ENCODE measurements at places on chromosomes 6 and 20. TPM values are rescaled to one million over a fixed set of nuclear protein-coding genes. Genes with fewer than 3 reads are reported as not detected.
A peak's percentile ranks its signal among the peaks of the same experiment; 100 is the strongest.

FNDC11 gene
- 0.55 TPM for total RNA-seq

MPC1 gene
- 28.7 TPM for total RNA-seq

DCBLD1 gene
- total RNA-seq, result 6.2 TPM

GRCh38 chr6:154170106-154170505 lies 131.1 kb downstream of the OPRM1 start:
- no peak for DNase-seq

LRFN2 gene
- not detected for total RNA-seq

- DNase-seq, result no peak
These were observed 2.1 kb upstream of the ARFGEF2 start for GRCh38 chr20:48919336-48919881.

DNA sequence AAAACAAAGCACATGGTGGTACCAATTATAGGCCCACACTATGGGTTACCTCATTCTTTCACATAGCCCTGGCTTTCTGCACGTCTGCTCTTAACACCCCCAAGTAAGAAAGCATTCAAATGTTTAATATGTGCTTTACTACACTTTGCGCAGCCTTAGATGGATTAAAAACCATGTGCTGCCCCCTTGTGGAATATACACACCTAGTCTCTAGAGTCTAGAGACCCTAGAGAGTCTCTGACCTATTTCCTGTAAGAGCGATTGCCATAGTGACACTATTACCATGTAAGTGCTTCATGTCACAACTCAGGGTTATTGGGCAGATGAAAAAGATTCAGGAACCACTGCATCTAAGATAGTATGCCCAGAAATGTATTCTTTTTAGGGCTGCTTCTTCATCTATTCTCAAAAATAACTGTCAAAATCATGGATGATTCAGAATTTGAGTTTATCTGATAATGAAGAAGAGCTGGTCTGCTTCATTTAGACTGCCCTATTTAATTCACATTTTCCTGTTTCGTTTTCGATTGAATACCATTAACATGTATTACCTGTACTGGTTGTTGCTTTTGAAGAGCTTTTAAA lies 186.3 kb downstream of the ADGB start:
- DNase-seq, result no peak

DNA sequence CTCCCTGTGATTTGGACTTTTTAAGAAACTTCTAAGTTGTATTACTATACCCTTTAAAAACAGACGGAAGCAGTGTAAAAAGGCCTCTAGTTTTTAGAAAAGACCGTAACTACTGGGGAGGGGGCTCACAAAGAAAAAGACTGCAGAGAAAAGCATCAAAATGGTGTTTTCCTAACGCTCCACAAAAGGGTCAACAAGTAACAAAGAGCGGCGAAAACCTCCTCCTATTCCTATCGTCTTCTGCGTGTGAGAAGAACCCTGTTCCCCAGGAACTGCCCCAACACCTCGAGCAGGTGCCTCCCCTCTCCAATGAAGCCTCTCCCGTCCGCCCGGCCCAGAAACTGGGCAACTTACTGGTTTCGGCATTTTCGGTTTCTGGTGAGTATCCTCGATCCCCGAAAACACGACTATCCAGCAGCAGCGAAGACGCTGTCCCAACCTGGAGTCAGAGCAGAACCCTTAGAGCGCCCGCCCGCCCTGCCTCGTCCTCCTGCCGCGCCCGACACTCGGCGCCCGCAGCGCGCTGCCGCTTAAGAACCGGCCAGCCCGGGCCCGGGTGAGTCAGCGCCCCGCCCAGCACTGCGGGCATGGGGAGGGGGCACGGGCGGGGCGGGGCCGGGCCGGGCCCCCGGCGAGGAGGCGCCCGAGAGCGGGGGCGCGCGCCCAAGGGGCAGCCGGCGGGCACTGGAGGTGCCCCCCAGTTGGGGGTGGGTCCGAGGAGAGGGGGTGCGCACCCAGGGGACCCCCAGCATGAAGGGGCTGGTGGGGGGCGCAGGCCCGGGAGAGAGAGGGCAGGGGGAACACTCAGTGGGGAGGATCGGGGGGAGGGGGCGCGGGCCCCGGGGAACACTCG lies 1.2 kb downstream of the EZR start:
- DNase-seq, result peak; percentile 83

FAXC gene
- not detected for total RNA-seq

DNA sequence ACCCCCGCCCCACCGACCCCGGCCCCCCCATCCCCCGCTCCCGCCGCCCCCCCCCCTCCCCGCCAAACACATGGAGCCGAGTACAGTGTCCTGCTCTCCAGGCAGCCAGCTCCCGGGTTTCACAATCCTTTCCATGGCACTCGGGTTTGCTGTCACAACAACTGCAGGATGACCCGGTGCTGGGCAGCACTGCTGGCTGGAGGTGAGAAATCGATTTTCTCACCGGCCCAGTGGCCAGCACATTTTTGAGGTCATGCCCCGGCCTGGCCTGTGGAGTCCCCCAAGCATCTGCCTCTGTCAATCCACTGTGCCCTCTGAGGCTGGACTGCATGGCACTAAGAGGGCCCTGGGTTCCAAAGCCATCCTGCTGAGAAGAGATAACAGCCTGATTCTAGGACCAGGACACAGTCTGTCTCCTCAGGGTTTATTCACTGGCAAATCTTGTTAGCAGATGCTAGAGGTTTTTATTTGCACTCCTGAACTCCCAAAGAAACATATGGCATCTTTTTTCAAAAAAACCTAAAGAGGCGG lies 129.5 kb downstream of the NFATC2 start:
- no peak for DNase-seq

SLC4A11 gene
- total RNA-seq, result 1.9 TPM

DNA sequence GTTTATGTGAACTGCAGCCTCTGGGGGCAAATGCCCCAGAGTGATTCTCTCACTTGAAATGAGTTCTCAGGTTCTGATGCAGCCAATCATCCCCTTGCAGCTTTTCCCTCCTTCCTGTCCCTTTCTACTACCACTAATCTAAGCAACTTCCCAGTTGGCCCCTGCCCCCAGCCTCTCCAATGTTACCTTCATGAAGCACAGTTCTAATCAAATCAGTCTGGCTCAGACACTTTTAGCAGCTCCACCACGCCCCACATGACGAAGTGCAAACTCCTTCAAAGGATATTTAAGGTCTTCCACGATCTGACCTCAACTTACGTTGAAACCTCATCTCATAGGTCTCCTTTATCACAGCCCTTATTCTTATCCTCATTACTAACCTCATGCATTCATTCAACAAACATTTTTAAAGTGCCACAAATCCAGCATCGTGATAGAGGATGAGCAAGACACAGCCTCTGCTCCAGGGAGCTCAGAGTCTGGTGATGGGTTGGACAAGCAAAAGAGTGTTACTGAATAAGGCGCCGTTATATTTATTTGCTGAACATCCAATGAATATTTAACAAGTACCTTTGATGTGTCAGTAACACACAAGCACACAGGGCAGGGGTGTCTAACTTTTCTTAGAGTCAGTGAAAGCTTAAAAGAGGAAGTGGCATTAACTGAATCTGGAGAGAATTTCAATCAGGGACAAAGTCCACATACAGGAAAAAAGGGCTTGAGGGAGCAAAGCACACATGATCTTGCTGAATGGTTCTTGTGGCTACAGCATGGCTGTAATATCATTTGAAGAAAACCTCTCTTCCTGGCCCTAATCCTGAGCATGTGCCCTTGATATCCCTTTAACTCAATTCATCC lies 20.4 kb upstream of the DTNBP1 start:
- DNase-seq, result no peak

SLC17A1 gene
- total RNA-seq, result not detected

GRCh38 chr6:46994933-46995332 lies 47.2 kb downstream of the ADGRF1 start:
- no peak for DNase-seq

SLC17A2 gene
- total RNA-seq, result not detected

TRERF1 gene
- total RNA-seq, result 21.6 TPM

GRCh38 chr6:145233955-145234354 lies 501.4 kb downstream of the EPM2A start:
- no peak for DNase-seq

ERVFRD-1 gene
- not detected for total RNA-seq

DNA sequence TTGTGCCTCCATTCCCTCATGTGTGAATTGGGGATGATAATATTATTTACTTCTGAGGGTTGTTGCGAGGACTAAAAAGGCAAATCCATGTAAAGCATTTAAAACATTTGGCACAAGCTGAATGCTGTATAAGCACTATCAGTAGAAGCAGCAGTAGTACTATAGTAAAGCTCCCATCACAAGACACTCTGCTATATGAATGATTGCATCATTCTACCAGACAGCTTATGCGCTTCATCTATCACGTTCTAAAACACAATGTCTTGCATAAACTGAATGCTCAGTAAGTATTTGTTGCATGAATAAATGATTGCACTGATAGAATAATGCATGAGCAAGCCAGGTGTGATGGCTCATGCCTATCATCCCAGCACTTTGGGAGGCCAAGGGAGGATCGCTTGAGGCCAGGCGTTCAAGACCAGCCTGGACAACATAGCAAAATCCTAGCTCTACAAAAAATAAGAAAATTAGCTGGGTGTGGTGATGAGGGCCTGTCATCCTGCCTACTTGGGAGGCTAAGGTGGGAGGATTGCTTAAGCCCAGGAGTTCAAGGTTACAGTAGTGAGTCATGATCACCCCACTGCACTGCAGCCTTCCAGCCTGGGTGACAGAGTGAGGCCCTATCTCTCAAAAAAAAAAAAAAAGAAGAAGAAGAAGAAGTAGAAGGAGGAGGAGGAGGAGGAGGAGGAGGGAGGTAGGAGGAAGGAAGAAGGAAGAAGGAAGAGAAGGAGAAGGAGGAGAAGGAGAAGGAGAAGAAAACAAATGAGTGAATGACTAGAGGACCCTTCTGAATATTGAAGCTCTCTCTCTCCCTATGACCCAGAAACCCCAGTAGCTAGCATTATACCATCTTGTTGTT lies 50.0 kb upstream of the FOXO3 start:
- DNase-seq, result no peak

RBM38 gene
- 62.8 TPM for total RNA-seq

DNA sequence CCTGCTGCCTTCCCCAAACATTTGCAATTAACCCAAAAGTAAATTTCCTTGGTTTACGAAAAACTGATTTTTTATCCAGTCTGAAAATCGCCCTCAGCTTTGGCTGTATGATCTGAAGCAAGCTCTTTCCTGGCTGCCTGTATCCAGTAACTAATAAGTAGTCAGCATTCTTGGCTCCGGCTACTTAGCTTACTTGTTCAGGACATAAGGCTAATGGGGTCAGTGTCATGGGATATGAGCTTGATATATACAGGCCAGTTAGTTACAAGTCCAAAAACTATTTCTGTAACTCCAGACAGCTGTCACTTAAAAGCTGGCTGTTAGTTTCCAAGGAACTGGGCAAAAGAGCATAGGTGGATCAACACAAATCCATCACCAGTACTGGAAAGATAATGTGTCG lies 56.2 kb downstream of the KHDC1L start:
- DNase-seq, result no peak

TLDC2 gene
- total RNA-seq, result not detected

DNA sequence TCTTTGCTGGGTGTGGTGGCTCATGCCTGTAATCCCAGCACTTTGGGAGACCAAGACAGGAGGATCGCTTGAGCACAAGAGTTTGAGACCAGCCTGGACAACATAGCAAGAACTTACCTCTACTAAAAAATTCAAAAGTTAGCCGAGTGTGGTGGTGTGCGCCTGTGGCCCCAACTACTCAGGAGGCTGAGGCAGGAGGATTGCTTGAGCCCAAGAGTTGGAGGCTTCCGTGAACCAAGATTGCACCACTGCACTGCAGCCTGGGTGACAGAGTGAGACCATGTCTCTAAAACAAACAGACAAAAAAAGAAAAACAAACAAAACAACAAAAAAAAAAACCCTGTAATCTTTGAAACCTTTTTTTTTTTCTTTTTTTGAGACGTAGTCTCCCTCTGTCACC lies 67.5 kb downstream of the CAP2 start:
- no peak for DNase-seq

MDFI gene
- not detected for total RNA-seq

NOX3 gene
- not detected for total RNA-seq

PLEKHG1 gene
- total RNA-seq, result 3.8 TPM

EIF2S2 gene
- 82.4 TPM for total RNA-seq

ARFRP1 gene
- 73.1 TPM for total RNA-seq

DNA sequence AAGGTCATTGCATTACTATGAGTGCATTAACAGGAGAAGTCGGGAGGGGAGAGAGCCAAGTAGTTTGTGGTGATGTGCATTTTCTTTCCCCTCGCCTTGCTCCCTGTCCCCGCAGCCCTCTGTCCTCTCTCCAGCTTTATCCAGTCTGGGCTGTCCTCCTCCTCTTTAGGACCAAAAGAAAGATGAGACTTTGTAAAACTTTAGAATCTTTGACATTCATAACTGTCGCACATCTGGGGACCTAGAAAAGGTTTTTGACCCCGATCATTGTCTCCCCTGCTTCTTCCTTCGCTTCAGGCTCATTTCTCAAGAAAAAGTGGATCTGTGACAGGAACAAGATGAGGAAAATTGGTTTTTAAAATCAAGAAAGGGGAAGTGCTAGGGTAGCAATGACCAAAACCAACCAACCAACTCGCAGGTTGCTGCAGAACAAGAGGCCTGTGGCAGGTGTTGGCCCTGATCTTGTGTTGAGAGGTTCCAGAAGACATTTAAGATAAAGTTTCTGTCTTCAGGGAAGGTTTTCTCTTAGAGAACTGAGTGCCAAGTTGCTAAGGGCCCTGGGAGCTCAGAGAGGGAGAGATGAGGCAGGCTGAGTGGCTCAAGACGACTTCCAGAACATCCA lies 17.6 kb downstream of the SYTL3 start:
- no peak for DNase-seq

REM1 gene
- not detected for total RNA-seq

GRCh38 chr20:36574366-36575135 lies 1.2 kb downstream of the TGIF2 start:
- peak; percentile 68 for DNase-seq

HCRTR2 gene
- total RNA-seq, result not detected

- no peak for DNase-seq
These were observed 56.1 kb downstream of the HDDC2 start for GRCh38 chr6:125245523-125246264.

GABRR1 gene
- not detected for total RNA-seq

C6orf58 gene
- total RNA-seq, result not detected

- DNase-seq, result peak; percentile 54
These were observed 47.1 kb downstream of the MCUR1 start for GRCh38 chr6:13767121-13767808.

DNA sequence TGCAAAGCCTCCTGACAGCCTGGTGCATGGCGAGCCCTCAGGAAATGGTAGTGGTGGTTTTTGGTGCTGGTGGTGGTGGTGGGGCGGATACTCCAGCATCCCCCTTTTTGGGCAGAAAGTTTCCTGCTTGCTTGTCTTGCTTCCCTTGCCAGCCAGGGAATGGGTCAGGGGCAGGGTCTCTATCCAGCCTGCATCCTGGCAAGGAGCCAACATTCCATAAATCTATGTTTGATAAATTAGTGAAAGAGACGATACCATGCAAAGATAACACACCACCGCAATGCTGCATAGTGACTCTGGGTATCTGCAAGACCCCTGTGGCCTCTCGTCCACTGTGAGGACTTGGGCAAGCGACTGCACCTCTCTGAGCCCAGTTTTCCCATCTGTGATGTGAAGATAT lies 246.2 kb downstream of the LRFN2 start:
- DNase-seq, result no peak

SPATA25 gene
- total RNA-seq, result 1.7 TPM

GRCh38 chr6:3585320-3585935 lies 128.6 kb upstream of the SLC22A23 start:
- no peak for DNase-seq

GRCh38 chr6:117317261-117317660 lies 51.9 kb downstream of the VGLL2 start:
- no peak for DNase-seq

PACSIN1 gene
- 3.1 TPM for total RNA-seq

All from activated naive CD8-positive, alpha-beta T cell treated with anti-CD3 and anti-CD28 coated beads, Interleukin-2, amount 10 ng/mL, durations not matched to agents 7 days and 5 days (primary cell).